Fibroblast of skin of back (primary cell): ENCODE measurements at places on chromosomes 13 and 19.

DNA sequence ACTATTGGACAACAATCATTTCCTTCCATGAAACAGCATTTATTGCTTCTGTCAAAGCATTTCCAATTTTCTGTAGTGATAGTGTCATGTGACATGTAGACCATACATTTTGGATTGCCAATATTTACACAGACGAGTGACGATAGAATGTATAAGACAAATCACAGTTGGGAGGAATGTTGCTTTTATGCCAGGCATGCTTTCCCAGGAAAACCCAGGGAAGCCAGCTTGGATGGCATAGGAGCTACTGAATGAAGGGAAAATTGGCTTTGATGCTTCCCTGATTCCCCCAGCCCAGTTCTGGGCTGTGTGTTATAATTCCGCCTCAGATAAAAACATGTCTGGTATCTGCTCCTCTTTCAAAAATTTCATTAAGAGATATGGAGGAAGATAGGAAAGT is 22.5 kb downstream of the SCEL start:
- no peak for DNase-seq

DNA sequence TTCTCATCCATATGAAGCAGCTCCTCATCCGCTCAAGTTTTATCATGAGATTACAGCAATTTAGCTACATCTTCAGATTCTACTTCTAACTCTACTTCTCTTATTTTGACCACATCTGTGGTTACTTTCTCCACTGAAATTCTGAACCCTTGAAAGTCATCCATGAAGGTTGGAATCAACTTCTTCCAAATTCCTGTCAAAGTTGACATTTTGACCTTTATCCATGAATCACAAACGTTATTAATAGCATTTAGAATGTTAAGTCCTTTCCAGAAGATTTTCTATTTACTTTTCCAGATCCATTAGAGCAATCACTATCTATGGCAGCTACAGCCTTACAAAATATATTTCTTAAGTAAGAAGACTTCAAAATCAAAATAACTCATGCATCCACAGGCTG is 421.7 kb upstream of the GPC6 start:
- peak; percentile 21 for DNase-seq

- DNase-seq = peak; percentile 54
Measured at GRCh38 chr13:106373989-106374572, 161.4 kb downstream of the EFNB2 start.

GRCh38 chr13:100361504-100361903 is 227.1 kb downstream of the GGACT start:
- DNase-seq = peak; percentile 58

DNA sequence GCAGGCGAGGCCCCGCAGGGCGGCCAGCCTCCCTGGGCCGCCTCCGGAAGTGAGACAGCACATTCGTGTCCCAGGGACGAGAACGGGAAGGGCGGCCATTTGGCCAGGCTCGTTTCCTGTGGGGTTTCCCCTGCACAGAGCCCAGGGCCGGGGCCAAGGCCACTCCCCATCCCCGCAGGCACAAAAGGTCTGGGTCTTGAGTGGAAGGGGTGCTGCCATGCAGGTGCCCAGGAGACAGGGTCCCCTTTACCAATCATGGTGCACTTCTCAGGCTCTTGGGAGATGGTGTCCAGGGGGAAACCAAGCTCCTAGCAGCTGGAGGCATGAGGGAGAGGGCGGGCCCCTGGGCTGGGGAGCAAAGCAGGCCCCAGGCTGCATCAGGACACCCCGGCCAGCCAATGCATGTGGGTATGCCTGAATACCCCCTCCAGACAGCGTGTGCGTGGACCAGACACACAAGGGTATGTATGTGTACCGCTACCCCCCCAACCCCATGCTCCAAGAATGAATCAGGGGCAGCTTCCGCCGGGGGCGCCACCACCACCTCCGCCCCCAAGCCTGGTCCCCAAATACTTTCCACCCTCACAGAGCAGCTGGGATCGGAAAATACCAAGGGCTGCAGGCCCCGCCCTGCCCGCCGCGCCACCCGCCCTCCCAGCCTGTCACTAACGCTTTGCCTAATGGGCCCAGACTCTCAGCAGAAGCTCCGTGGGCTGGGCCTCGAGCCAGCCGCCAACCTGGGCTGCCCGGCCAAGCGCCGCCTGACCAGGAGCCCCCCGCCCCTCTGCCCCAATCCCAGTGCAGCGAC is 37.6 kb upstream of the NANOS3 start:
- peak; percentile 90 for DNase-seq

DNA sequence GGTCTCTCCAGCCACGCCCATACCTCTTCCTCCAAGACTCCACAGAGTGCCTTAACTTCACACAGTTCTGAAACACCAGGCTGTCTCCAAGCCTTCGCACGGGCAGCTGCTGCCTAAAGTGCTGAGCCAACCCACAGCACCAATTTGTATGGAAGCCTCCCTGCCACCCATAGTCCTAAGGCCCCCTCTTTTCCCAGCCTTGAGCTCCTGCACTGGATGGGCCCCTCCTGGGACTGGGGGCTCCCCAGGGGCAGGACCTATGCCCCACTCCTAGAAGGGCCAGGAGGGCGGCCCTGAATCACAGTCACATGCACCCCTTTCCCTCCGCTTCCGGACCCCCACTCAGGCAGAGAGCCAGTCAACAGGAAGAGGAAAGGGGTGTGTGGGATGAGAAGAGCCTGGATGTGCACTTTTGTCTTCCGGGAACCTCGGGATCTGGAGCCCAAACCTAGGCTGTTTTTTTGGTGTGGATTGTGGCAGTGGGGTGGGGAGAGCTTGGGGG is 5.1 kb upstream of the FCER2 start:
- DNase-seq = no peak

- no peak for DNase-seq
Measured at GRCh38 chr13:112709825-112710783, 20.3 kb downstream of the ATP11A start.

DNA sequence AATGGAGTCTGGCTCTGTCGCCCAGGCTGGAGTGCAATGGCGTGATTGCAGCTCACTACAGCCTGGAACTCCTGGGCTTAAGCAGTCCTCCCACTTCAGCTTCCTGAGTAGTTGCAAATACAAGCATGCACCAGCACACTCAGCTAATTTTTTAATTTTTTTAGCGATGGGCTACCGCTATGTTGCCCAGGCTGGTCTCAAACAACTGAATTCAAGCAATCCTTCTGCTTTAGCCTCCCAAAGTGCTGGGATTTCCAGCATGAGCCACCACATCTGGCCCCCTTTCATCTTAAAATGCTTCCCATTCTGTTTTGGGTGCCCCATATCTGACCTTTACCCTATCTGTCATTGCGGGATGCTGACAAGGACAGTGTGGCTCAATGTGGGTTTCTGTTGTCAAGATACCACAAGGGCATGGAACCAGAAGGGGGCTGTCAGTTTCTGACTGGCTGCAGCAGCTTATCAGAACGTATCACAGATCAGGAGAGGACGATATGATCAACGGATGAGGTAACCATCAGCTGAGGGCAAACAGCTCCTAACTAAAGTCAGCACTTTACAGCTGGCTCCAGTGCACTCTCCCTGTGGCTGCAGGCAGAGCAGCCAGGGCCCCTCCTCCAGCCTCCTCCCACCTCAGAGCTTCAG is 32.4 kb downstream of the GPR42 start:
- no peak for DNase-seq

DNA sequence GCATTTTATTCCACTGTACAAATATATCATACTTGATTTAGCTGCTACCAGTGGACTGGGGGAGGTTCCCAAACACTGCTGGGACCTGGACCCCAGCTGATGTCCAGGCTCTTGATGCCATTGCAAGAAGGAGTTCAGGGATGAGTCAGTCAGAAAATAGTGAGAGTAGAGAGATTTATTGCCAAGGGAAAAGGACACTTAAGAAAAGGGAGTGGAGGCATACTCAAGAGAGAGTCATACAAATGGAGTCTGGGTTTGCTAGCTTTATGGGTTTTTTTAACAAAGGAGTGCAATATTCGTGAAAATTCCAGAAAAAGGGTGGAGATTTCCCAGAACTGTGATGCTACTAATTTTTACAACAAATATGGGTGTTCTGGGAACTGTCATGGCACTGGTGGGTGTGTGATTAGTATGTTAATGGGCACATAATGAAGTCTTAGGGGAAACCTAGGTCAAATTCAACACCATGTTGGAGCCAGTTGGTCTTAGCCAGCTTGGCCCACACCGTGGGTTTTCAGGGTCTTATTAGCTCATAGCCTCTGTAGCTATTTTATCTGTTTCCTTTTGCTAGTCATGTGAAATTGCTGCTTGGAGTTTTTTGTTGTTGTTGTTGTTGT is 36.2 kb downstream of the GPC6 start:
- peak; percentile 82 for DNase-seq

DNA sequence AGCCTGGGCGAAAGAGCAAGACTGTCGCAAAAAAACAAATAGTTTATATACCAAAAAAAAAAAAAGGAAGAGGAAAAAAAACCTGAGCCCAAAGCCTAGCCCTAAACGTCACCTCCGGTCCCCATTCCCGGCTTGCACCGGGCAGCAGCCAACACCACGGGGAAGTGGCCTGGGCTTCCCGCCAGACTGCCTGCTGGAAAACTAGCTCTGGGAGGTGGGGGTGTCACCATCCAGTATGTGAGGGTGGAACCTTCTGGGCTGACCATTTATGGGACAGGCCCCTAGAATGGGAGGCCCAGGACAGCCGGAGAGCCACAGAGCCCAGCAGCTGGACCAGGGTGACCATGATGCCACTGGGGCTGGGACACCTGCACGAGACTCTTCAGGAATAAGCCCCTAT is 37.3 kb downstream of the IL12RB1 start:
- DNase-seq = no peak

DNA sequence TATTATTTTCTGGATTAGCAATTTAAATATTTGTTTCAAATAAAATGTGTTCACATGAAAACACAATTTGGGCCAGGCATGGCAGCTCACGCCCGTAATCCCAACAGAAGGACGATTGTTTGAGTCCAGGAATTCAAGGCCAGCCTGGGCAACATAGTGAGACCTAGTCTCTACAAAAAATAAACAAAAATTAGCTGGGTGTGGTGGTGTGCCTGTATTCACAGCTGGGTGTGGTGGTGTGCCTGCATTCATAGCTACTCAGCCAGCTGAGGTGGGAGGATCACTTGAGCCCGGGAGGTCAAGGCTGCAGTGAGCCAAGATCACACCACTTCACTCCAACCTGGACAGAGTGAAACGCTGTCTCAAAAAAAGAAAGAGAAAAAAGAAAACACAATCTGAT is 46.4 kb downstream of the KPNA3 start:
- no peak for DNase-seq
